Bladder microvascular endothelial cell (primary cell): ENCODE measurements at places on chromosomes 5 and 9. TPM values are rescaled to one million over a fixed set of nuclear protein-coding genes. Genes with fewer than 3 reads are reported as not detected.

PTGDS gene
- 0.38 TPM in 1 of 2 replicates, not detected in the other for total RNA-seq

FOXD4L6 gene
- total RNA-seq = 0.06 TPM in 1 of 2 replicates, not detected in the other

CDH18 gene
- not detected in 2 replicates for total RNA-seq

FCN1 gene
- total RNA-seq = not detected in 2 replicates

FBN2 gene
- total RNA-seq = 5.7 and 155 TPM in 2 replicates
